ENCODE measurements at places on chromosomes 7 and 10. TPM values are rescaled to one million over a fixed set of nuclear protein-coding genes. Genes with fewer than 3 reads are reported as not detected.

GRCh38 chr7:100753750-100754149 is 20.4 kb downstream of the ZAN start:
- no peak for DNase-seq

GRCh38 chr7:69932034-69932628 is 333.9 kb downstream of the AUTS2 start:
- peak; percentile 2 for DNase-seq

DNA sequence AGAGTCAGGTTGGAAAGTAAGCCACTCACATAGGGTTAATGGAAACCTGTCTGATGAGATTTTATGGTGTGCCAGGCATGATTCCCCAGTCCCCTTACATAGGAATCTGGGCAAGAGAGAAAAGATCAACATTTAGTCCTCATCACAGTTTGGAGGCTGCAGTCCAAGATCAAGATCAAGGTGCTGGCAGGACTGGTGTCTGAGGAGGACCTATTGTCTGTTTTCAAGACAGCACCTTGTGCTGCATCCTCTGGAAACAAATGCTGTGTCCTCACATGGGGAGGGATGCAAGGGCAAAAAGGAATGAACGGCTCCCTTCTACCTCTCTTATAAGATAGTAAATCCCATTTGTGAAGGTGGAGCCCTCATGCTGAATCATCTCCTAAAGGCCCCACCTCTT is 244.8 kb upstream of the GALNT17 start:
- no peak for DNase-seq

DNA sequence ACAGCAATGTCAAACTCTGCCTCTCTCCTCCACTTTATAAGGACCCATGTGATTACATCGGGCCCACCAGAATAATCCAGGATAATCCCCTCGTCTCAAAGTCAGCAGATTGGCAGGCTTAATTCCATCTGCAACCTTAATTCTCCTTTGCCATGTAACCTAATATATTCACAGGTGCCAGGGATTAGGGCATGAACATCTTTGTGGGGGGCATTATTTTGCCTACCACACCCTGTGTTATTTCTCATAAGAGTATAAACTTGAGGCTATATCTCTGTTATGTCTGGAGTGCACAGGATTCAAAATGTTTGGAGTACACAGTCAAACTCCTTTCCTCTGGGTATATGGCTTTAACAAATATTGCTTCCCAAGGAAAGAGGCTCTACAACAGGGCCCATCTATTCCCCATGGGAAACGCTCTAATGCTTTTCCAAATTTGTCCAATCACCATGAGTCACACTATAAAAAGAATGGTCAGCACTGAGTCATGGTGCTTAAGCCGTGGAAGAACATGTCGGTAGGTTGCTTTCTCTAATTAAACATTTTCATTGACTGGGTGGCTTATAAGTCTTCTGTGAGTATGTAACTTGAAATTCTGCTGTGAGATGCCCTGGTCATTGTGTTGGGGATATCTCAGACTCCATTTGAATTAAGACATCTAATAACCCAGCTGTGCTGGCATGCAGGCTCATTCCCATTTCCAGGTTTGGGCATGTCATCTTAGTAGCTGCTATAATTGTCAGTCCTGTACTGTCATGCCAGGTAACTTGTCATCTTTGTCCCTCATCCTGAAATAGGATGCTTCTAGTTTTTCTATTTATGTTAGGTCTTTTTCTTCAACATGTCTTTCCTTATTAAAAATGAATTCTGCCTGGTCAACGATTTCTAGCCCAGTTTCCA is 11.5 kb upstream of the AKR1B10 start:
- DNase-seq = peak; percentile 82

The PNLIPRP3 gene
- total RNA-seq = 13.4 TPM

DNA sequence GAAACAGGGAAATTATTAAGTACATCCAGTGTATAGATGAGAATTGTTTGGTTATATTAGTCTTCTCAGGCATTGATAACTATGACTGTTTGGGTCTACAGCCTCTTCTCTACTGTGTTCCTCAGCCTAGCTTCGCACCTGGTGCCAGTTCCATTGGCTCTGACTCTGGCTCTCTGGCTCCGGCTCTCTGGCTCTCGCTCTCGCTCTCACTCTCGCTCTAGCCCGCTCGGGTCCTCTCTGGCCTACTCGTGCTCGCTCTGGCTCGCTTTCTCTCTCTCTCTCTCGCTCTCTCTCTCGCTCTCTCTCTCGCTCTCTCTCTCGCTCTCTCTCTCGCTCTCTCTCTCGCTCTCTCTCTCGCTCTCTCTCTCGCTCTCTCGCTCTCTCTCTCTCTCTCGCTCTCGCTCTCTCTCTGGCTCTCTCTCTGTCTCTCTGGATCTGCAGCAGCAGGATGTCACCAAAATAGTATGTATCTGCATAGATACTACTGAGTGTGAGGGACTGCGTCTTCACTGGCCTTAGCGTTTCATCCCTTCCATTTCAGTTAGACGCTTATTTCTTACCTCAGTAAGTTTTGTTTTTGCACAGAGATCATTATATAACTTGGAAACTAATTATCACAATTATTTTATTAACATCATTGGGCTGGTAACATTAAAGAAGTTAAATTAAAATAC is 6.5 kb upstream of the SSBP1 start:
- DNase-seq = no peak

The CYP2C19 gene
- not detected for total RNA-seq

The CDK5 gene
- total RNA-seq = 18.6 TPM

DNA sequence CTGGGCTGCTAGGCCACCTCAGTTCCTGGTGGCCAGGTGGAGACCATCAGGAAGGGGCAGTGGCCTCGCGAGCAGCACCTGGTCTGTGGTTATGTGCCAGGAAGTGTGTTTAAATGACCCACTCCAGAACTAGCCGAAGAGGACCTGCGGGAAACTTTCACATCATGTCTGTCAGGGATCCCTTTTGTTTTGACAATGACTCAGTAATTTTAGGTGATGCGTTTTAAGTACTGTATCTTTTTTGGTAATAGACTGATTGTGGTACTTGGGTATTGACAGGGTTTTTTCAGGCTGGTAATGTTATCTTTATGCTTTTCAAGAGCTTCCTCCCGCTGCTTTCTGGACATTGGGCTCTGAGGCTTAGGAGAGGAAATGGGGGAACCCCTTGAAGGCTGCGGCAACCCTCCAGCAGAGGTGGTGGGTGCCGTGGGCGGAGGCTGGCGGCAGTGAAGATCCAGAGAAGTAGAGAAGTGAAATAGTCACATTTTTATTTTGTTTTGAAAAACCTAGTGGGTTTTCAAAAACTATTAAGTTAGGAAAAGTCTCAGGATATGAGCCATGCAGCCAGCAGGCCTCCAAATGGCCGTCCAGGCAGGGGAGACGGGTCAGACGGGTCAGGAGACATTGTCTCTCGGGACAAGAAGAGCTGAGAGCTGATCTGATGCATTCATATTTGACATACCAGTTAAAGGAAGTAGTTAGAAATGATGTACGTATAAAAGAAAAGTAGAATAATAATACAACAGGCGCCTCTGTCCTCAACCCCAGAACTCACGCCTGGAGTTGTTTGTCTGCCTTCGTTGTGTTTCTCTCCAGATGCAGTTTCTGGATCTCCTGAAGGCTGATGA is 27.7 kb downstream of the PPP2R2D start:
- DNase-seq = no peak

DNA sequence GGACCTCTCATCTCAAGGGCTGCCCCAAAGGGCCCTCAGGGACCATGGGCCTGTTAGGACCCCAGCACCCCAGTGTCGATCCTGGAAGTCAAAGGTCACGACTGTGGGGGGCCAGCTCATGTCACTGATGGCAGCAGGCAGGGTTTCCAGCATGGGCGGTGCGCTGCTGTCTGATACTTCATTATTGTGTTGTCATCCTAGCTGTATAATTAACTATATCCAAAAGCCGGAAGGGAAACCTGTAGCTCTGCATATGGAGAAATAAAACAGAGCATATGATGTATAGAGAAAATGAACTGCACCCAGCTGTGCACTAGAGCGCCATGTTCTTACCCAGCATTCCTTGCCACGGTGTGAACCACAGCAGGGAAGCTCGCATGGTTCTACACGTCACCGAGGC is 196.3 kb downstream of the EBF3 start:
- no peak for DNase-seq

GRCh38 chr10:60395711-60396110 is 6.0 kb upstream of the ANK3 start:
- DNase-seq = no peak

DNA sequence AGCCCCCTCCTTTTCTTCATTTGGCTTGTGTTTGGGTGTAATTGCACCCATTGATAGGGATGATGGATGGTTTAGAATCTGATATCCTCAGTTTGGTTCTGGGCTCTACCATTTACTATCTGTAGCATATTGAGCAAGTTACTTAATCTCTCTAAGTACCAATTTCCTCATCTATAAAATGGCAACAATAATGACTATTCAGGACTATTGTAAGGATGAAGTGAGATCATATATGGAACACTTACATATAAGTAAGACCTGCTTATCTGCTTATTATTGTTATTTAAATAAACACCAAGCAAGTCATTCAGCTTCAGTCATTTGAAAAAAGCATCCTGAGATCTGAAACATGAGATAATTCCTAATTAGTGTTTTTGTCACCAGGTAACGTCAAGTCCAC is 127.0 kb downstream of the SEC23IP start:
- DNase-seq = no peak

The AQP1 gene
- not detected for total RNA-seq

GRCh38 chr7:2149672-2150444 is 82.9 kb downstream of the MAD1L1 start:
- no peak for DNase-seq

DNA sequence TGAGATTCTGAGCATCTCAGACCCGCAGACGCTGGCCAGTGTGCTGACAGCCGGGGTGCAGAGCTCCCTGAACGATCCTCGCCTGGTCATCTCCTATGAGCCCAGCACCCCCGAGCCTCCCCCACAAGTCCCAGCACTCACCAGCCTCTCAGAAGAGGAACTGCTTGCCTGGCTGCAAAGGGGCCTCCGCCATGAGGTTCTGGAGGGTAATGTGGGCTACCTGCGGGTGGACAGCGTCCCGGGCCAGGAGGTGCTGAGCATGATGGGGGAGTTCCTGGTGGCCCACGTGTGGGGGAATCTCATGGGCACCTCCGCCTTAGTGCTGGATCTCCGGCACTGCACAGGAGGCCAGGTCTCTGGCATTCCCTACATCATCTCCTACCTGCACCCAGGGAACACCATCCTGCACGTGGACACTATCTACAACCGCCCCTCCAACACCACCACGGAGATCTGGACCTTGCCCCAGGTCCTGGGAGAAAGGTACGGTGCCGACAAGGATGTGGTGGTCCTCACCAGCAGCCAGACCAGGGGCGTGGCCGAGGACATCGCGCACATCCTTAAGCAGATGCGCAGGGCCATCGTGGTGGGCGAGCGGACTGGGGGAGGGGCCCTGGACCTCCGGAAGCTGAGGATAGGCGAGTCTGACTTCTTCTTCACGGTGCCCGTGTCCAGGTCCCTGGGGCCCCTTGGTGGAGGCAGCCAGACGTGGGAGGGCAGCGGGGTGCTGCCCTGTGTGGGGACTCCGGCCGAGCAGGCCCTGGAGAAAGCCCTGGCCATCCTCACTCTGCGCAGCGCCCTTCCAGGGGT is 703 bp downstream of the RBP3 start:
- no peak for DNase-seq

The CREB5 gene
- total RNA-seq = 3.7 TPM

DNA sequence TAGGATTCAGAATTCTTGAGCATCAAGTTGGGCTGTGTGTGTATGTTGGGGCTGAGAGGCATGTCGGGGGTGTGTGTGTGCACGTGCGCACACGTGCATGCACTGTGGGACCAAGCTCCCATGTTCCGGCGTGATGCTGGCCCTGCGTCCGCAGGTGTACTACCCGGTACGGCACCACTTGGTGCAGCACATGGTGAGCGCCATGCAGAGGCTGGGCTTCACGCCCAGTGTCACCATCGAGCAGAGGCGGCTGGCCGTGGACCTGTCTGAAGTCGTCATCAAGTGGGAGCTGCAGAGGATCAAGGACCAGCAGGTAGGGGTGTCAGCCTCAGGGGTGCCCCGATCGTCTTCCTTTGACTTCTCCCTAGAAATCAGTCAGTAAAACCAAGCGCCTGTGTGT is 77.7 kb downstream of the TRRAP start:
- no peak for DNase-seq

DNA sequence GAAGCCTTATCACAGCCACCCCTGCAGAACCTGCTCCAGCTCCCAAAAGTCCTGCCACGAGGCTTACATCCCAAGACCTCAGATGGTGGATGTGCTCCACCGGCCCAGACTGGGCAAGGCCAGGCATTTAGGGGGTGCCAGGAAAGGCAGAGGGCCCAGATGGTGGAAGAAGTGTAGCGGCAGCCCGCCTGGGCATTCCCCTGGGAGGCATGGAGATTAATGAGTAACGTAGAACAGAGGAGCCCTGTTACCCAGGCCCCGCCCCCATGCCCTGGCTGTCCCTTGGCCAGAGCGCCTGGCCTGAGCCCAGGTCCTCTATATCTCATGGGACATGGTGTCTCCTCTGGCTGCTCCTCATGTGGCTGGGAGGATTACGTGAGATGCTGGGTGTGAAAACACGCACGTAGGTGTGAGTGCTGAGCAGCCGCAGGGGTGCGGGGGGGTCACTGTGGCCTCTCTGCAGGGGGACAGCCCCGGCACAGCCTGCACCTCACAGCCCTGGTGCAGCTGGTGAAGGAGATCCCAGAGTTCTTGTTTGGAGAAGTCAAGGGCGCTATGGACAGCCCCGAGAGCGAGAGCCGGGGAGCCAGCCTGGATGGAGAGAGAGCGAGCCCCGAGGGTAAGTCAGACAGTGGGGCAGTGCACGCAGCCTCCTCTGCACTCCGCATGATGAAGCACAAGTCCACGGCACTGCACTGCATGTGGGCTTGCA is 52.9 kb downstream of the ZNF467 start:
- no peak for DNase-seq

GRCh38 chr10:29757551-29758297 is 123.0 kb upstream of the SVIL start:
- peak; percentile 97 for DNase-seq

DNA sequence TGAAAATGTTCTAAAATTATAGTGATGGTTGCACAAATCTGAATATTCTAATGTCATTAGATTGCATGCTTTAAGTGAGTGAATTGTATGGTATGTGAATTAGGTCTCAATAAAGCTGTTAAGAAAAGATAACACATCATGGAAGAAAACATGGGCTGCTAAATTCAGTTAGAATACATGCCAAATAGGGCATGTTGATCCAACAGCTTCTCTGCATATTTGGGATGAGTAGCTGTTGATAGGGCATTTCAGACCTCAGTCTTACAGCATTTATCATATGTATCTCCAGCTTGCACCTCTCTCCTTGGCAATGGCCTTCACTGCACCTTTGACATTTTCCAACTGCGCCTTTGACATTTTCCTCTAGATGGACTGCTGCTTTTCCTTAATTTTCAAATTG is 13.2 kb downstream of the CREB5 start:
- DNase-seq = no peak

The C7orf57 gene
- 0.28 TPM for total RNA-seq

DNA sequence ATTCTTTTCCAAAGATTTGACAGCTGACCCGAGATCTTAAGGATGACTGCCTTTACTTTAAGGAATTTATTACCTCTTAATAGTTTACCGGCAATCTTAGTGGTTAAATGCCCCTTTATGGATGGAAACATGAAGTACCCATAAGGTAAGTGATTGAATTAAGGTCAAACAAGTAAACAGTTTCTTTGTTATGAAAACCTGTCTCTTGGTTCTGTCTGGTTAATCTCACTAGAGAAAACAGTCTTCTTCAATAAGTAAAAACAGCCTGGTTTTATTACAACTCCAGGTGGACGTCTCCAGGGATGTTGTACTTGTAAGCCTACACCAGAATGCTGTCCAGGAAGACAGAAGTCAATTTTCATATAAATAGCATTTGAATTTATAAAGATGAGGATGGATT is 161.8 kb upstream of the MTPN start:
- no peak for DNase-seq

- DNase-seq = no peak
Observed at GRCh38 chr10:11698691-11699549, 43.3 kb upstream of the ECHDC3 start.

- no peak for DNase-seq
Observed at GRCh38 chr7:53965716-53966115, 576.5 kb upstream of the VSTM2A start.
